ENCODE measurements at places on chromosomes 16 and 17.
A peak's percentile ranks its signal among the peaks of the same experiment; 100 is the strongest.

DNA sequence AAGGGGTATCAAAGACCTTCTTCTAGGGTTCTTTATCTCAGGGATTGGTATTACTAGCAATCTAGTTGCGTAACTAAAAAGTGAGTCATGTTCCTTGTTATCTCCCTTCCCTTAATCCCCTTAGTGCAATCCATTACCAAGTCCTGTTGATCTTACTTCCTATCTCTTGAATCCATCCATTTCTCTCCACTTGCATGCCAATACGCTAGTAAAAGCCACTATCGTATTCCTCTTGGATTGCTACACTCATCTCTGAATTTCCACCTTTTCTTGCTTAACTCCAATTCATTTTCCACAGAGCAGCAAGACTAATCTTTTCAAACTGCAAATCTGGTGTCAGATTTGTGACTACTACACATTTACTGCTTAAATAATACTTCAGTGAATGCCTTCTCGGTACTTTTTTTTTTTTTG is 1.8 kb upstream of the ADAT1 start:
- no peak for DNase-seq

GRCh38 chr16:22321340-22322001 is 24.3 kb downstream of the POLR3E start:
- peak; percentile 73 for DNase-seq

GRCh38 chr16:57720142-57720575 is 15.4 kb upstream of the KATNB1 start:
- peak; percentile 68 for DNase-seq

GRCh38 chr16:1865902-1866690 is 5.9 kb downstream of the MEIOB start:
- DNase-seq, result no peak

GRCh38 chr17:48155889-48156611 is 48.5 kb downstream of the SNX11 start:
- no peak for DNase-seq

DNA sequence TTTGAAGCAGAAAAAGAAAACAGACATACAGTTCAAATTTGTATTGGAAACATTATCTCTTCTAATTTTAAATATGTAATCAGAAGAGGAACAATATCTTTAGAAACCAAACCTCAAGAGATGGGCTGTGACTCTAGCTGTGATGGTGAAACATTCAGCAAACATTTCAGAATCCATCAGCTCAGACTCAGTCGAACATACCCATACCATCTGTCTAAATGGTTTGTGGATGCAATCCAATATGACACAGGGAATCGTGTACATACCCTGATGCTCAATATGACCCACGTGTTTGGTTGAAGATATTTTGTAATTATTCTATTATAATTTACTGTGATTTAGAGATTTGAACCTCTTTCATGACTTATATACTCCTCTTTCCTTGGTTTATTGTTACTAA is 665.2 kb upstream of the CDH8 start:
- DNase-seq, result no peak

Measured in stimulated activated CD8-positive, alpha-beta memory T cell treated with anti-CD3 and anti-CD28 coated beads, Interleukin-4, amount 100 ng/mL, for 48 hours (primary cell).